Activated CD4-positive, alpha-beta T cell treated with anti-CD3 and anti-CD28 coated beads for 36 hours (primary cell): ENCODE measurements at places on chromosomes 7 and 10.

DNA sequence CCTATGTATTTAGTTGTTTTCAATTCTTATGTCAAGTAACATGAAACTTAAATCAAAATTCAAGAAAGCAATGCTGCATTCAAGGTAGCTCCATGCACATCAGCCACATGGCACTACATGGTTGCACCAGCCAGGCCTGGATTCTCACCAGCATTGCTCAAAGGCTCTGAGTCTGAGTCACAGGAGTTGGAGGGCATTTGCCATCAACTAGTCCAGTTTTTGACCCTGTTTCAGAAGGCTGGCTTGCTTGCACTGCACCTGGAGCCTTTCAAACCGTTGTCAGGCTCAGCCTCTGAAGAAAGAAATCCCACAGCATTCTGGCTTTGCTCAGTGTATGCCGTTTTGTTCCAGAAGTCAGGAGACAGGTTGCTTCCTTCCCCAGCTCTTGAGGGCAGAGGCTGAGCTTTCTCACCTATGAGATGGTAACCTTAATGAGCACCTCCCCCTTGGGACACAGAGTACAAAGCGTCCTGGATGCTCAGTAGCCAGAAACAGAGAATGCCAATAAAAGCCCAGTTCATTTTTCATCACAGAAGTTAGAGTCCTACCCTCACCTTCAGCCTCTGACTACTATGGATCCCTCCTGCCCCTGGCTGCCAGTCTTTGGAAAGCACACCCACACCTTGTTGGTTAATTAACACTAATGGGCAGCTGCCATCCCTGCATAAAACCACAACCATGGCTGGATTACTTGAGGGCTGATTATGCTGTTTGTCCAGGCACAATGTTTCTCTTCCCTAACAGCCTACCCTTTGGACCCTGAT, 288.4 kb upstream of the LRRTM3 start:
- DNase-seq, result no peak

DNA sequence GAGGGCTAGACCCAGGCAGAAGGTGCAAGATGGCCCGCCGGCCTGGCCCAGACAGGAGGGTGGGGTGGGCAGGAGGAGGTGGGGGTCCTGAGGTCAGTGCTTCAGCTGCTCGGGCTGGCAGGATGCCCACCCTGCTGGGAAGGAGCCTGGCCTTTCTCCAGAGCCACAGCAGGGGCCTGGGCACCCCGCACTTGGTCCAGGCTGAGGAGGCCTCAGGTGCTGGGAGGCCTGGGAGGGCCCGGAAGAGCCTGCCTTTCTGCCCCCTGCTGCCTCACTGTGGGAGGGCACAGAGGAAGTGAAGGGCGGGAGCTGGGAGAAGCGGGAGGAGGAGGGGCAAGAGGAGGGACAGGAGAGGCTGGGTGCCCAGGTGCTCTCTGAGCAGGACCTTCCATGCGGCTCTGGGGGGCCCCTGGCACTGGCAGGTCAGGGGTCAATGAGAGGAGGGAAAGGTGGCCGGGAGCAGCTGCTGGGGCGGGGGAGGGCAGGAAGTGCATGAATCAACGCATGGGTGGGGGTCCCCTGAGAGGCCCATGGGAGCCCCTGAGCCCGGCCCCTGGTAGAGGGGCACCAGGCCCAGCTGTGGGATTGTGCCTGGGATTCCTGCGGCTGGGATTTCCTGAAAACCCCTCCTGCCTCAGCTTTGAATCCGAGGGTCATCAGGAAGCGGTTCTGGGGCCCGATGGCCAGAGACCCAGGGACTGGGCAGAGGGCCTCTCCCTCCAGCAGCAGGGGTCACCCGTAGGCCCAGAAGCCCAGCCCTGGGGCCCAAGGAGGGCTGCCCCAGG, 49.9 kb downstream of the PWWP2B start:
- peak; percentile 90 for DNase-seq

GRCh38 chr7:43211286-43211685, 98.8 kb downstream of the HECW1 start:
- DNase-seq, result no peak

DNA sequence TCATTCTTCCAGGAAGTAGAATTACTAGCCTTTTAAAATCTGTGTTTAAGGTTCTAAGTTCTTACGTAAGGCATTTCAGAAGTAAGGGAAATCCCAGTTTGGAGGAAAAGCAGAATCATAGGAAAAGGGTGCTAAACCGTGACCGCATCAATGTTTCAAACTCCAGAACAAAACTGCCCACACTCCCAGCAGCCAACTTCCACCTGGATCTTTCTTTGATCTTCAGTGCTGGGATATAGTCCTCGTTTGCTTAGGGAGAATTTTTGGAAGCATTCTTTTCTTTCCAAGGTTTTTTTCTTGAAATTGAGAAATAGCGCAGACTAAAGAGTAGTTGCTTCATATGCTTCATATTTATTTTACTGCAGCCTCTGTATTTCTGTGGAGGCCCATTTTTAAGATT, 8.9 kb downstream of the PROSER2 start:
- no peak for DNase-seq

GRCh38 chr7:28179120-28180030, 1.2 kb downstream of the JAZF1 start:
- DNase-seq, result peak; percentile 76

- DNase-seq, result peak; percentile 76
Observed at GRCh38 chr10:89207181-89207800, at the start of gene CH25H. CH25H (minus strand) TSS chr10:89207317; CDS start chr10:89207292, 25 bp downstream.

- DNase-seq, result no peak
Observed at GRCh38 chr7:140650367-140650766, 9.8 kb upstream of the DENND2A start.

GRCh38 chr10:73433538-73433867, at the start of gene MSS51:
MSS51 (minus strand) TSS chr10:73433561; CDS start chr10:73428284, 5,277 bp downstream.
- DNase-seq, result no peak

- no peak for DNase-seq
Observed at GRCh38 chr10:25600651-25601050, 333.4 kb upstream of the MYO3A start.

- no peak for DNase-seq
Observed at GRCh38 chr7:104900525-104901239, 113.3 kb upstream of the KMT2E start.

DNA sequence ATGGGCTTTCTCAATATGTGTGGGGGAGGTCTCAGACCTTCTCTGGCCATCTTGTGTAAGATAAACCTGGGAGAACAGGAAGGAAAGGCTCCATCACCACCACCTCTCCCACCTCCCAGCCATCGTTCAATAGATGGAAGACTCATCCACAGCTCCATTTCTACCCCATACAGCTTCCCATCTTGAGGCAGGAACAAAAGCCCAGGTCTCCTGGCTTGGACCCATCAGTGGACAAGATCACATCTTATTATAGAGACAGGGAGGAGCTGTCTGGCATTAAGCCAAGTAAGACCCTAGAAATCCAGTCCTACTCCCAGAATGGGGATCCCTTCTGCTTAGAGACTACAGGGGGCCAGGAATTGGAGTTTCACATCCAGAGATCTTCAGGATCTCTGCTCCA, 150.3 kb downstream of the GFRA1 start:
- no peak for DNase-seq

- DNase-seq, result no peak
Observed at GRCh38 chr10:1083581-1083980, 27.4 kb downstream of the WDR37 start.

GRCh38 chr10:98390406-98390805, 24.6 kb downstream of the PYROXD2 start:
- DNase-seq, result no peak

- DNase-seq, result no peak
Observed at GRCh38 chr7:154373956-154374355, 321.8 kb downstream of the DPP6 start.

GRCh38 chr7:11753433-11753832, 78.6 kb downstream of the THSD7A start:
- DNase-seq, result no peak

GRCh38 chr7:1844336-1844950, 174.4 kb downstream of the ELFN1 start:
- peak; percentile 9 for DNase-seq

- no peak for DNase-seq
Observed at GRCh38 chr10:86706401-86706841, 38.1 kb downstream of the LDB3 start.

DNA sequence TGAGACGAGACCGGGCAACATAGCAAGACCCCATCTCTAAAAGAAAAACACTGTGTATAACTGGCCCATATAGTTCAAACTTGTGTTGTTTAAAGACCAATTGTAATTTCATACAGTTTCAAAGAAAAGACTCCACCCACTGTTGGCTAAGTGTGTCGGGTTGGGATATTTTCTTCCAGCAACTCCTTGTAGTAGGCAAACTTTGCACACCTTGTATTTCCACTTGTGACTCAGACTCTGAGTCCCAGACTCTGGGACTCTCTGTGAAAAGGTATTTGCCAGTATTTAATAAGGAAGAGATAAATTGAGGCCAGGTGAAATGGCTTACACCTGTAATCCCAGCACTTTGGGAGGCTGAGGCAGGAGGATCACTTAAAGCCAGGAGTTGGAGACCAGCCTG, 29.3 kb upstream of the RHBDD2 start:
- no peak for DNase-seq
